ENCODE measurements at places on chromosomes 11 and 22.

DNA sequence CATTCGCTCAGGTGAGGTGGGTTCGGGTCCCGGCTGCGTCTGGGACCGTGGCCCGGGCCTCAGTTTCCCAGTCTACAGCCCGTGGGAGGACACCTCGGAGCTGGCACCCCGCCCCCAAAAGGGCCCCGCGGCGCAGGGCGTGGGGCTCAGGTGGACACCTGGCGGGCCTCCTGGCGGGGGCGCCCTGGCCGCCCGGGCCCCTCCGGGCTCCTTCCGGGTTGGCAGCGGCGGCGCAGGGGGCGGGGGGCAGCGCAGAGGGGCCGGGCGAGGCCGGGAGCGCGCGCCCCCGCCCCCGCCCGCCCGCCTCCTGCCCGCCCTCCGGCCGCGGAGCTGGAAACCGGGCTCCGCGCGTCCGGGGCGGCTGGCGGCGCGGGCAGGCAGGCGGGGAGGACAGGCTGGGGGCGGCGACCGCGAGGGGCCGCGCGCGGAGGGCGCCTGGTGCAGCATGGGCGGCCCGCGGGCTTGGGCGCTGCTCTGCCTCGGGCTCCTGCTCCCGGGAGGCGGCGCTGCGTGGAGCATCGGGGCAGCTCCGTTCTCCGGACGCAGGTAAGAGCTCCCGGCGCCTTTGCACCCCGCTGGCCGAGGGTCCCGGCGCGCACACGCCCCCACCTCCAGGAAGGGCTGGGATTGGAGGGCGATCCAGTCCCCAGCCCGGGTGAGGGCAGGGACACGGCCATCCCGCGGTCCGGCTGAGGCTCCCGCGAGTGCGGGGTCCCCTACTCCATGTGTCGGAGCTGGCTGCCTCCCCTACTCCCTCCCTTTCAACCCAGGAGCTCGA is at the start of gene EMID1:
TSS of gene EMID1 (plus strand) at position 303 of the 778 bp plus-strand sequence. CDS start at position 446, 143 bp downstream.
- no peak for DNase-seq

DNA sequence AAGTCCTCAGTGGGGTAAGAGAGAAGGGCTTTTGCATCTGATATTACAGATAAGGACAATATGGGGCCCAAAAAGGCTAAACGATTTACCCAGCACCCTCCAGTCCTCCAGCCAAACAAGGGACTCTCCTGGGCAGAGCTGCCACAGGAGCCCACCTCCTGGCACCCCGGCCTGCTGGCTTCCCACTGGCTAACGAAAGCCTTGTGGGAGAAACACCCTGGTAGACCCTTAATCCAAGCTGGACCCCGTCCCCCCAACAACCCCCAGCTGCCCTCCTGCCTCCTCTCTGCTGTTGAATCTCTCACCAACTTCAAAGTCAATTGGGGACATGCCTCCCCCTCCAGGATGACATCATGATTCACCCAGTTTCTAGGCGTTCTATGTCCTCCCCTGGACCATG is 10.8 kb downstream of the C1QTNF6 start:
- DNase-seq = no peak

DNA sequence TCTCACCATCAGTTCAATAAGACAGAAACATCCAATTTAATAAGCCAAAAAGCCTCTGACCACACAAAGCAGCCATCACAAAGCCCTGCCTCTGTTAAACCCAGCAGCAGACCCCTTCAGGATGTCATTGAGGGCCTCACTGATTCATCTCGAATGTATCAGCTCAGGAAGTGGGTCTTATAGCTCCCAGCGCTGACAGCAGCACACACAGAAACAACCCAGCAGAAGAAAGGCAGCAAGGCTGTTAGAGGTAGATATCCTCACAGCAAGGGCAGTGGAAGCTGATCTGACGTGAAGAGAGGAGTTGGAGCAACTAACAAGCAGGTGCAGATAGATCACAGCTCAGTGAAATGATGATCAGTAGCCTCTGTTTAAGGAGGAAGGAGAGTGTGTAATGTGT is 86.2 kb upstream of the NCAM1 start:
- no peak for DNase-seq

GRCh38 chr22:28142361-28142961 is 223.4 kb upstream of the PITPNB start:
- no peak for DNase-seq

- DNase-seq = no peak
These were observed 616 bp upstream of the CPT1B start for GRCh38 chr22:50578776-50579310.

- DNase-seq = no peak
These were observed 193.5 kb downstream of the UVRAG start for GRCh38 chr11:76008474-76008873.

DNA sequence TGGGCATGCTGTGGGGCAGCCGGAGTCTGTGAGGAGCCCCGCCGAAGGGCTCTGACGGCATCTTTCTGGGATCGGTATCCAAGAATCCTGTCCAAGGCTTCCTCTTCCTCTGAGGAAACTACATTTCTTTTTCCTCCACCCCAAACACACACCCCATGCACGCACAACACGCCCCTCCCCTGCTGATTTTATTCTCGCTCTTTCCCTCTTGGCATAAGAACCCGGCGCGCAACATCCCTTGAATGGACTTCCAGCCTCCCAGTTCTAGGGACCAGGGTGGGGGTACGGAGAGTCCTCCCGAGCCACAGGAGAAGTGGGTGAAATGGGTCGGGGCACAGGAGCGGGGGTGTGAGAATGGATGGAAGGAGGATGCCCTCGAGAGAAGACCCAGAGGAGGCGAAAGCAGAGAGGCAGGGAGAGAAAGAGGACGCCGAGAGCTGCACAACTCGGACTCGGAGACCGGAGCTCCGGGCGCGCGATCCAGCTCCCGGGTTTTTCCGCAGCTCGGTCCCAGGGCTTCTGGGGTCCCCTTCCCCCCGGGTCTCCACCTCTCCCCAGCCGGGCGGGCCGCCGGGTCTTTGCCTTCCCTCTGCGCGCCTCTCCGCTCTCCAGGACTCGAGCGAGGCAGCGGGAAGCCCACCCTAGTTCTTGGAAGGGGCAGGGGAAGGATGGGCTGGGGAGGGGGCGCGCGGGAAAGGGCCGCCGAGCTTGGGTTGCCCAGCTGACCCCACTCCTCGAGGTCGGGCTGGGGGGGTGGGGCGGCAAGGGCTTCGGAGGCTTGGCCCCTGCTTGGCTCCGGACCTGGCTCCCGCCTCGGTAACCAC is 1.5 kb upstream of the LARGE1 start:
- peak; percentile 31 for DNase-seq

GRCh38 chr22:21889251-21889990 is 22.0 kb upstream of the MAPK1 start:
- DNase-seq = no peak

DNA sequence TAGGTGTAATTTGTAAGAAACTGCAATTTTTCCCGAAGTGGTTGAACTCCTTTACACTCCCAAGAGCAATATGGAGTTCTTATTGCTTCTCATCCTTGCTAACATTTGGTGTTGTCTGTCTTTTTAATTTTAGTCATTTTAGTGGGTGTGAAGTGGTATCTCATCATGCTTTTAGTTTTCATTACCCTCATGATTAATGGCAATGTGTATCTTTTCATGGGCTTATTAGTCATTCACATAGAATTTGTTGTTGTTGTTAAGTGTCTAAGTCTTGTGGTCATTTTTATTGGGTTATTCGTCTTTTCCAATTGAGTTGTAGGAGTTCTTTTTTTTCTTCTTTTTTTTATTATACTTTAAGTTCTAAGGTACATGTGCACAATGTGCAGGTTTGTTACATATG is 238.3 kb upstream of the SESN3 start:
- no peak for DNase-seq

- DNase-seq = no peak
These were observed 19.8 kb downstream of the PTDSS2 start for GRCh38 chr11:469684-470560.

DNA sequence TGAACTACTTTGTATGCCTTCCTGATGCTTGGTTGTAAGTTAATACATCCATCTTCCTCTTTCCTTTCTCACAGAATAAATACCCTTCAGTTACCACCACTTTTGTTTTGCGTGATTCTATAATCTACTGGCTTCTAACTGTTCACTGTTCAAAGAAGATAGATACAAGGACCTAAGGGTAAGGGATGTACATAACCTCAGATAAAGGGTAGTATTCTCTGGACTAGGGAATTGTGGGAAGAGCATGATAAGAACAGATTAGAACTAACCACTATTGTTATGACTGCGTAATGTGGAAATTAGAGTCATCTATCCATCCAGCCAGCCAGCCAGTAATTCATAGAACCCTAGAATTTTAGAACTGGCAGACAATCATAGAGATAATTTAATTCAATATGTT is 36.4 kb downstream of the MAP6 start:
- DNase-seq = no peak

- DNase-seq = no peak
These were observed 18.8 kb downstream of the APOL2 start for GRCh38 chr22:36220451-36220921.

DNA sequence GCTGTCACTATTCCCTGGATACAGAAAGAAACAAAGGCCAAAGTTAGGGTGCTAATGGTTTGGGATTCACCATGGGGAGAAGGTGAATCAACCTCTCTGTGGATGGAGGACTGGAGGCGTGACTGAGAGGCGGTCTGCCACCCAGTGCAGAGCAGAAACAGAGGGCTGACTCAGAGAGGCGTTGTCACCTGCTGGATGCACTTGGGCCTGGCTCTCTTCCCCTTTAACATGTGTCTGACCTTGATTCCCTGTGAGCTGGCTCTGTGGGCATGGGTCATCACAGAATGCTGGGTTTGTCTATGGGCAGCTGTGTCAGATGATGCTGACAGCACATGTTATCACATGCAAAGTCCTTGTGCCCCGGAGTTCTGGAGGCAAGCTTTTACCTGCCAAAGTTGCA is 75.9 kb downstream of the LDLRAD3 start:
- DNase-seq = no peak

- DNase-seq = no peak
These were observed 566.2 kb downstream of the MIAT start for GRCh38 chr22:27223317-27224177.

GRCh38 chr11:38160433-38160832 is 1562.4 kb upstream of the RAG2 start:
- DNase-seq = no peak

GRCh38 chr22:43823353-43823908 is 11.3 kb upstream of the EFCAB6 start:
- no peak for DNase-seq

GRCh38 chr22:42655693-42656092 is 6.5 kb upstream of the CYB5R3 start:
- no peak for DNase-seq

- no peak for DNase-seq
These were observed 3.4 kb downstream of the YPEL4 start for GRCh38 chr11:57646194-57646798.

DNA sequence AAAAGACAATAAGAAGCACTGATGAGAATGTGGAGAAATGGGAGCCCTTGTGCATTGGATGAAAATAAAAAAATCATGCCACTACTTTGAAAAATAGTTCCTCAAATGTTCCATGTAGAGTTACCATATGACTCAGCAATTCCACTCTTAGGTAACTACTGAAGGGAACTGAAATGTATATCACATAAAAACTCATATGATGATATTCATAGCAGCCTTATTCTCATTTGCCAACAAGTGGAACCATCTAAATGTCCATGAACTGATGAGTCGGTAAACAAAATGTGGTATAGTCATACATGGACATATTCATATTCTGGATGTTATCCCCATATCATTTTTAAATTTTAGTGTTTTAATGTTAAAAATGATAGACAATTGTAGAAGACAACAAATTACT is 3.5 kb downstream of the KRTAP5-9 start:
- no peak for DNase-seq

GRCh38 chr11:116644201-116644940 is 128.4 kb downstream of the BUD13 start:
- DNase-seq = no peak

DNA sequence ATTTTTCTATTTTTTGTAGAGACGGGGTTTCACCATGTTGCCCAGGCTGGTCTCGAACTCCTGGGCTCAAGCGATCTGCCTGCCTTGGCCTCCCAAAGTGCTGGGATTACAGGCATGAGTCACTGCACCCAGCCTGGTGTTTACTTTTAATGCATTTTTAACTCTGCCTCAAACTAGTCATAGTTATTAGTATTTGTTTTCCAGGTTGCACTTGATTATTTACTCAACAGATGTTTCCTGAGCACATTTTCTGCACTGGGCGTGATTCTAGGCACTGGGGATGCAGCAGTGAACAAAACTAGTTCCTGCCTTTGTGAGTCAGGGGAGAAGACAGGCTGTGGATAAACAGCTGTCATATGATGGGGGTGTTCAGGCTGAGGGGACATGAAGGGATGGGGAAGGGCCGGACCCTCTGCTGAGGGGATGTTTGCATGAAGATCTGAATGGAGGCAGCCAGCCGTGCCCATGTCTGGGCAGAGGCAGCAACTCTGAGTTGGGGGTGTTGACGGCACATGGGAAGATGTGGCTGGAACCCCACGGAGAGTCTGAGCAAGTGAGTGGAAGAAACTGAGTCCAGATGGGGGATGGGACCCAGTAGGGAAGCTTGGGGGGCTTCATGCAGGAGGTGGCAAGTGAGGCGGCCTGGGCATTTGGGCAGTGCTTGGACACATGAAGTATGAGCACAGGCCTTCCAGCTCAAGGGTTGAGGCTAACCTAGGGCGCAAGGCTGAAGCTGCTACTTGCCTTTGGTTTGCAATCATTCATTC is 34.4 kb downstream of the MPPED1 start:
- no peak for DNase-seq

GRCh38 chr11:117973503-117973860 is 12.7 kb upstream of the IL10RA start:
- DNase-seq = no peak

DNA sequence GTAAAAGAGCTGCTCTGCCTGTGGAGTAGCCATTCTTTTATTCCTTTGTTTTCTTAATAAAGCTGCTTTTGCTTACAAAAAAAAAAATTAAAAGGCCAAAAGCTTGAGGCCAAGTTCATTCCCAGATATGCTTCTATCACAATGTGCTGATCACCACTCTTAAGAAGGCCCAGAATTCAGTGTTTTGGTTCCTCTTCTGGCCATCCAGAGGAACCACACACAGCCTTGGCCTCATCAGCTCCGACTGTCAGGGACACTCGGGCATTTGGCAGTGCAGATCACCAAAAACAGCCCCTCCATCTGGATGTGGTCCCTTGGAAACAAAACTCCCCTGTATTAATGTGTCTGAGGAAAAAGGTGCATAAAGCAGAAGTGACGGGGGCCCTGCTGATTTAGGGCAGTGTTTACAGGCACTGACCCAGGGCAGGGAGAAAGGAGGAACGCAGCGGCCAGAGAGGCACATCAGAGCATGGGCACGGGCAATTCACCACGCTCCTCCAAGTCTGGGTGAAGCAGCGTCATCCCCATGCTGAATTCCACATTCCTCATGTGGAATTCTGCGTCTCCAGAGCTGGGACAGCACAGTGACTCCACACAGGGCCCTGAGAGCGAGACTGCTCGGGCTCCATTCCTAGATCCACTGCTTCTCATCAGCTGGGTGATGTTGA is 17.7 kb downstream of the POLDIP3 start:
- no peak for DNase-seq

GRCh38 chr11:112744041-112744440 is 217.2 kb upstream of the NCAM1 start:
- no peak for DNase-seq

GRCh38 chr11:65863889-65864705 is 3.9 kb downstream of the MUS81 start:
- DNase-seq = peak; percentile 6

- DNase-seq = no peak
These were observed 63.6 kb downstream of the CD82 start for GRCh38 chr11:44628730-44629700.

GRCh38 chr11:91630916-91631673 is 593.5 kb upstream of the FAT3 start:
- no peak for DNase-seq
